ENCODE measurements at places on chromosomes 3 and 15.

DNA sequence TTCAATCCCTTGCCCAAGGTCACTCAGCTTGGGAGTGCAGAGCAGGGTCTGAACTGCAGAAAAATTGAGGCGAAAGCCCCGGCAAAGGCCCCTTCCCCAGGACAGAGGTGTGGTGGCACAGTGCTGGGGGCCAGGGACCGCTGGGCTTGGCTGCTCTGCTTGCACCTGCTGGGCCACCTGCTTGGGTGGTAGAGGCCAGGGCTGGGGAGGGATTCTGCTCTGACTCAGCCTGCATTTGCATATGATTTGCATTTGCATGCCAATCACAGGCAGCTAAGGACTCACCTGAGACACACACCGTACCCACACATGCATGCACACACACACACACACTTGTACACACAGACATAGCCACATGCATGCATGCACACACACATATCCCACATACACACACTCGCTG lies 9.9 kb downstream of the GRM2 start:
- DNase-seq, result no peak

DNA sequence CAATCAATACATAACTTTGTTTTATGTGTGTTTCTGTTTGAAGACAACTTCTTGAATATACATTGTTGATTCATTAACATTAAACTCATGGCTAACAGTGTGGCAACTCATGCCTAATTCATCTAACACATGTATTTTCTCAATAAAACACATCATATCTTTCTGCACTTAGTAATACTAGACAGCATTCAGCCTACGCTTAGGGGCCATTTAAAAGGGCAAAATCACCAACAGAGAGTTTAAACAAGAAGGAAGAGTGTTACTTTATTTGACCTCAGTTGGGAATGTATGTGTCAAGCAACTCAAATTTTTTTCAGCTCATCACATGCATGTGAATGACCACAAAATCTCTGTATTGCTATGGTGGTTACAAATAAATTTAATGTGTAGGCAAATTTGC lies 128.8 kb upstream of the AADACL2 start:
- no peak for DNase-seq

- DNase-seq, result no peak
Measured at GRCh38 chr3:141143517-141143916, 88.1 kb upstream of the PXYLP1 start.

GRCh38 chr3:189301479-189301878 lies 129.7 kb downstream of the TPRG1 start:
- no peak for DNase-seq

DNA sequence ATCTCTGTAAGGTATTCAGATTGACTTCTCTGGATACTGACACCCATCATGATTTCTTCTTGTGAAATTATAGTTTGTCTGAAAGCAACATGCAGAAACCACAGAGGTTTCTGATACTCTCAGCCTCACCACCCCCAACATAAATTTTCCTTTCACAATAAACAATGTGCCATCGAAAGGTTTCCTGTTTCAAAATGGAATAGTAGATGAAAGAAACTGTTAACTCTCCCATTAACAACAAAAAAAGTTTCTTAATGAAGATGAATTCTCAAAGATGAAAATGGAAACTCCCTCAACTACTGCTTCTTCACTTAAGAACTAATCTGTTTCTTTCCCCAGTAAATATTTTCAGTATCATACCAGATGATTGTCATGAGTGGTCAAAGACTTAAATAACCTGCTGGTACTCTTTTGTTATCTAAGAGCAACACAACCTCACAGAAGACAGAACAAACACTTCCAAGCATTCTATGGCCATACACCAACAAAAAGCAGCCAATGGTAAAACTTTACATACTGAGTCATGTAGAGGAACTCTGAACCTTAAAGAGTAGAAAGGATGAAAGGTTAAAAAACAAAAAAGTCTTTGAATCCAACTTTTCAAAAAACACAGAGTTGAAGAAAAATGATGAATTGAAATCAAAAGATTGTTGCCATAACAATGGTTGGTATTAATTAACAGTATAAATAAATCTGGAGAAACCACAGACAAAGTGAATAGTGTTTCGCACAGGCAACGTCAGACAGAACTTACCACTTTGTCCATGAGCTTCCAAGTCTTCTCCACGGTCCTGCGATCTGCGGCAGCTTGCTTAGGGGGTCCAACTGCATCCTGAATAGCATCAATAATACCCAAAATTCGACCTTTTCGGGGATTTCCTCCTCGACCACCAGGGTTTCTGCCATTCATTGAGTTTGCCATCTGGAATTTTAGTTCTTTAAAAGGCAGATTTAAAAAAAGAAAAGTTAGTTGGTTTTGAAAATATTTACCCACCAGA lies 1.9 kb downstream of the CBLB start:
- DNase-seq, result peak; percentile 15

DNA sequence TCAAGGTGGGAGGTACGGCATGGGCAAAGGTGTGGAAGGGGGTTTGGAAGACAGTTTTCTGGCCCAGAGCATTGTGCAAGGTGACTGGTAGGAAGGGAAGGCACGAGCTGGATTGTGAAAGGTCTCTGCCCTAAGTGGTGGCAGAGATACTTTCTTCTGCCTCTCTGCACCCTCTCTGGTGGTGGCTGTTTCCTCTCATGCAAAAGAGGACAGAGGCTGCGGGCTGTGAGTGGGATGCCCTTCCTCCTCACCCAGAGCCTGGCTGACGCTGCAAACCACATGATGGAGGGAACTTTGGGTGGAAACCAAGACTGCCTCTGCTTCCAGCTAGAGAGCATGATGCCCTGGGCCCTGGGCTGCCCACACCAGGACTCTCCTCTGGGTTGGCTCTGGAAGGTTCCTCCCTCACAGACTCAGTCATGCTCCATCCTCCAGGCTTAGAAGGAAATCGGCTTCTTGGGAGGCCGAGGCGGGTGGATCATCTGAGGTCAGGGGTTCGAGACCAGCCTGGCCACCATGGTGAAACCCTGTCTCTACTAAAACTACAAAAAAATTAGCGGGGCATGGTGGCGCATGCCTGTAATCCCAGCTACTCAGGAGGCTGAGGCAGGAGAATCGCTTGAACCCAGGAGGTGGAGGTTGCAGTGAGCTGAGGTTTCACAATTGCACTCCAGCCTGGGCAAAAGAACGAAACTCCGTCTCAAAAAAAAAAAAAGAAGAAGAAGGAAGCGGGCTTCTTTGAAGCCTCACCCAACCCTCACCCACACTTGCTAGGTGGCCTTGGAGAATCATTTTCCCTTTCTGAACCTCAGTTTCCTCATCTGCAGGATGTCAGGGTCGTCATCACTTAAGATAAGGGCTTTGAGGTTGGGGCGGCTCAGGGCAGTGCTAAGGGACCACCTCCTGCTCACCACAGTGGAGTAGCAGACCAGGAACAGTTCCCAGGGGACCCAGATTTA lies 8.3 kb downstream of the PSTPIP1 start:
- DNase-seq, result peak; percentile 71

DNA sequence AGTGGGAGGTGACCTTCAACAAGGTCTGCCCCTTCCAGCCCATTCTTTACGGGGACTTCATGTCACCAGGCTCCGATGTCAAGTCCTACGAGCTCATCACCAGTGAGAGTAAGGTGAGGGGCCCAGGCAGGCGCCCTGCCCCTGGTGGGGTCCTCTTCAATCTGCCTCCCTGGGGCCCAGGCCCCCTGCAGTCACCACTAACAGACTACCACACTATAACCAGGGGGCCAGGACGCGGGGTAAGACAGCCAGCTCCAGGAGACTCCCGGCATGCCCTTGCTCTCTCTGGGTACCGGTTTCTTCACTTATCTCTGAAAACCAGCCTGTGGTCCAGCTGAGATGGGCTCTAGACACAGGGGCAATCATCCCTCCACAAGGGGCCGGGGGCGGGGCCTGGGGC lies 63.9 kb downstream of the DNAH1 start:
- no peak for DNase-seq

DNA sequence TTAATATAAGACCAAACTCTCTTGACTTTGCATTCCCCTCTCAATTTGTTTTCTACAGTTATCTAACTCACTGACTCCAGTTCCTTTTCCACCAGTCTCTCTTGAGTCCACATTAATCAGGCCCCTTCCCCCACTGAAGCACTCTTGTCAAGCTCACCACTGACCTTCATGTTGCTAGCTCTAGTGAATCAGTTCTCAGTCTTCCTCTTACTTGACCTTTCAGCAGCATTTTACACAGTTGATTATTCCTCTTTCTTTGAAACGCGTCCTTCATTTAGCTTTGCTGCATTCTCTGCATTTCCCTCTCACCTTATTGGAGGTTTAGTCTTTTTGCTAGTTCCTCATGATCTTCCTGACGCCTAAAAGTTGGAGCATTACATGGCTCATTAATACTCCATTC lies 8.3 kb downstream of the PPP2R3A start:
- DNase-seq, result no peak

DNA sequence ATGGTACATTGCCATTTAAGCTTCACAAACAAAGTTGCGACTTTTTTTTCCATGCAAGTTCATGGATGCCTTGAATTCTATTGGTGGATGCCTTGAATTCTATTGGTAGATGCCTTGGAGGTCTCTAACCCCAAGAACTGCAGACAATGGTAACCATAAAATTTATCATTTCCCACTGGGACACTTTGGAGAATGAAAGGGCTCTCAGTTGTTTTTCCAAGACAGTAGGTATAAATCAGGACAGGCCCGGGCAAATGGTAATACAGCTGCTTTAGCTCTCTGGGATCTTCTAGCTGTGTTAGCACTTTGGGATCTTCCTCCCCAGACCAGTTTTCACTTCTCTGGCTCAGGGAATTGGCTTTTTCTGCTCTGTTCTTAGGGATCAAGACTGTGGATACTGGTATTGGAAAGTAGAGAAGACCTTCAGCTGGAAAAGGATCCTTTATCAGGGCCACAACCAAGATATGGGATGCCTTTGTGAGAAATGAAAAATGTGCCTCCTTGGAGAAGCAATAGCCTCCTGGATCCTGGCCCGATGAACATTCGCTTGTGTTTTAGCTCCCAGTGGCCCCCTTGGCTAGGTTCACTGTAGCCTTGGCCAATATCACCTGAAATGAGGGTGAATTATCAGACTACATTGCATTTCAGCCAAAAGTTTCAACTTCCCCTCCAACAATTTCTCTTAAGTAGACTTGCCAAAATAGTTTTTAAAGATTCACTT lies 8.3 kb downstream of the LRRC3B start:
- no peak for DNase-seq

Measured in CD4-positive, alpha-beta T cell treated with Interleukin-1 beta for 1 hour (primary cell).